ENCODE measurements at places on chromosomes 2 and 18.

DNA sequence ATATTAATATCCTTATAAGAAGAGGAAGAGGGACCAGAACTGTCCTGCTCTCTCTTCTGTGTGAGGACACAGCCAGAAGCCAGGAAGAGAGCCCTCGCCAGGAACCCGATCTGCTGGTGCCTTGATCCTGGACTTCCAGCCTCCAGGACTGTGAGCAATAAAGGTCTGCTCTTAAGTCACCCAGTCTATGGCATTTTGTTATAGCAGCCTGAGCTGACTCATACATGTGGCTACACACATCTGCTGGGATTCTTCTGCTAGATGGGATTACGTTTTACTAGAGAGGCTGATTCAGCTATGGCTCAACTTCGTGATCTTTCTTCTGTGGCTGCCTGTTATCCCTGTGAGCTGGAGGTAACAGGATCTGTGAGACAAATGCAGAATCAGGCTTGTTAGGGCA, 29.6 kb downstream of the ARL4C start:
- no peak for DNase-seq

- DNase-seq = no peak
Observed at GRCh38 chr2:46769809-46770208, 145.8 kb downstream of the MCFD2 start.

DNA sequence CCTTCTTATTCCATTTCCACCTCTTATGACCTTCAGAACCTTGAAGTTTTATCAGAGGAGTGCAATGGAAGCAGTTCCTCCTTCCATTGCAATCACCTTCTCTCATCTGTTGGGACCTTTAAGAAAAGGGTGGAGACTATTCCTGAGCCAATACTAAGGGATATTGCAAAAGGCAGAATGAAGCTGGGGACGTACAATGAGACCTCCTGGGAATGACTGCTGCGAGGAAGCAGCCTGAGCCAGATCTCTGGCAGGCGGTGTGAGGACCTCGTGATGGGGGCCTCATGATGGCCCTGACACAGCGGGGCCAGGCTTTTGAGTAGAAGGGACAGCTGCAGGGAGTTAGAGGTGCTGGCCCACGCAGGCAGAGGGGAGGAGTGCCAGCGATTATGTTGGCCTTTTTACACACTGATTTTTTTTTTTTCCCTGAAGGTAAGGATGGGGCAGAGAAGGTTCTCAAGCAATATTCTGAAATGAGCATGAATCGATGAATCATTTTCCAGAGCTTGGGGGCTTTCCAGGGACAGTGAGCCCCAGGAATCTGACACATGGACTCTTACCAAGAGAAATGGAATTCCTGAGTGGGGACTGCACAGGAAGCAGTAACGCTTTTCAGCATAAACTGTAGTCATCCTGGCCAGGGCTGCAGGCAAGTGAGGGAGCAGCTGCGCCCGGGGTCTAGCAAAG, 40.0 kb upstream of the LAPTM4A start:
- DNase-seq = no peak

- DNase-seq = no peak
Observed at GRCh38 chr2:214379227-214379626, 31.6 kb upstream of the VWC2L start.

DNA sequence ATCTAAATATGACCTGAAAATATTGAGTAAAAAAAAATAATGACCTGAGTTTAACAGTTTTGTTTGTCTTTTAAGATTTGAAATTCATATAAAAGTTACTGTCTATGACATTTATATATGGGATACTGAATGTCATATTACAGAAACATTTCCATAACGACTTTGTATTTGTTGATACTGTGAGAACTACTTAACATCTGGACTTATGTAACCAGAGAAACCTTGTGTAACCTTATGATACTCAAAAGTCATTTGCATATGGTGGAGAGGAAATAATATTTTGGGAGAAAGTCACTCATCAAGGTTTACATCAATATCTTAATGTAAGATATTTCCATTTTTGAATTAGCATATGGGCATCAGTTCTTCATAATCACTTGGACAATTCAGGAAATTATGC, 12.6 kb downstream of the MFSD6 start:
- no peak for DNase-seq

DNA sequence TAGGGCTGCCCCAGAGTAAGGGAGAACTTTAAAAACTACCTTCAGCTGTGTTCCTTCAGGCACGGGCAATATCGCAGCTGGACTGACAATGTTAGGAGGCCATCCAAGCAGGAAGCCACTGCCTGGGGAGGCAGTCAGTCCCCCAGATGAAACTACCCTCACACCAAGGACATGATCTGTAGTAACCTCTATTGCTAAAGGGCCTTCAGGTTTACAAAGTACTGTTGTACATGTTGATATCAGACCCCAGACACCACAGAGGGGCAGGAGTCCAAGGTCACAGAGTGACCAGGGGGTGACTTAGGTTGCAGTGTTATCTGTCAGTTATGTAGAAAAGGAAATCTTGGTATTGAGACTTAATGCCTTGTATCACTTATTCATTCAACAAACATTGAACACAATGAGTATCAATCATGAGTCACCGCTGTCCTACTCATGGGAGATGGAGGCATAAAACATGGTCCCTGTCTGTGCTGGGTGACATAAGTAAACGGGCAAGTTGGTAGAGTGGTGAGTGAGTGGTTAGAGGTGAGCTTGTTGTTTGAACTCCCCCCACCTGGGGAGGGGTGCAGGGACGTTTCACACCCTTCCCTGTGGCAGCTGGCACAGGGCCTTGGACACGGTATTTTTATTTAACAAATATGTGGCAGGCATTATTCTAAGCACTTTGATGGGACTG, 7.1 kb downstream of the CABLES1 start:
- no peak for DNase-seq

GRCh38 chr2:210616074-210616473, 59.7 kb downstream of the CPS1 start:
- DNase-seq = no peak

- DNase-seq = no peak
Observed at GRCh38 chr2:16169381-16169960, 229.1 kb downstream of the MYCN start.

GRCh38 chr2:236552581-236553363, 16.9 kb upstream of the ACKR3 start:
- DNase-seq = no peak

- no peak for DNase-seq
Observed at GRCh38 chr2:62933398-62933917, 117.2 kb upstream of the OTX1 start.

DNA sequence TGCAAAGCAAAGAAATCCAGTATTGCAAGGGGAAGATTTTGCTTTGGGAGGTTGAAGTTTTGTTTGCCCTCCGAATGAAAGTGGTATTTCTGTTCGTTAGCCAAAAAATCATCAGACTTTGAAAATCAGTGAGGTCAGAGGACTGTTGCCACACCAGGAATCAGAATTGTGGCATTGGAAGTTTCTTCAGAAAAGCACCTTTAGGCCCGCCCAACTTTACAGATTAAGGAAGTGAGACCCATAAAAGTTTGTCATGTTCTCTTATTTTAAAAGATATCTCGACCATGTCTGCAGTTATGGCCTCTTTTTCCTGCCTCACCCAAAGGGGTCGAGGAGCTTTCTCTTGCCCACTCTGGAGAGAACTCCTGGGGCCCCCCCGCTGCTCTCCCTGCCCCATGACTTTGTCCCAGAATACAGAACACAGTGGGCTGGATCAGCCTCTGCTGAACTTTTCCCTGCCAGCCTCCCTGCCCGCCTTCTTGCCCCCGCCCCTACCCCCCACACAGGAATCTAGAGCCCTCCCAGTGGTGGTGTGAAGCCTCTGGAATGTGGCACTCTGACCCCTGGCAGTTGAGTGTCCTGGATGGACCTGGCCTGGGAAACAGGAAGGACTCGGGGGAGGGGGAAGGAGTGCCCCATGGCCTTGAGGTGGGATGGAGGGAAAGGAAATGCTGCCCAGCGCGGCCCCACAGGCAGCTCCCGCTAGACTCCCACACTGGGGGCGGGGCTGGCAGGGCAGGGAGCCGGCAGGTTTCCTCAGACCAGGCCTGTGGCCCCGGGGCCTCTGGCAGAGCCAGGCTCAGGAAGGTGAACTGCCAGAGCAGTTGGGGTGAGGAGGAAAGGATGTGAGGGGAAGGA, 25.3 kb downstream of the CRIM1 start:
- no peak for DNase-seq

DNA sequence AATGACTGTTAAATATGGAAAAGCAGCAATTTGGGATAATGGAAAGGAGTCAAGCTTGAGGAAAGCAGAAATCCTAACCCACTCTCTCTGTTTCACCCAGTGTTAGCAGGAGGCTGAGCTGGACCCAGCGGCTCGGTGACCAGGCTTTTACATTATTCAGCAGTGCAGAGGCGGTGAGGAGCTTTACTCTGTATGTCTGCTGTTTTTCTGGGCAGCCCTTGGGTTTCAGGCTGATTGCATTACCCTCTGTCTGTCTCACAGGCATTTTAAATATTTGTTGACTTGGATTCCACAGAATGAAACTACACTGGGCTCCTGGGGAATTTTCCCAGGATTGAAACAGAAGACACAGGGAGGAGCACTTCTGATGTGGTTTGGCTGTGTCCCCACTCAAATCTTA, 368.0 kb downstream of the GALR1 start:
- no peak for DNase-seq

DNA sequence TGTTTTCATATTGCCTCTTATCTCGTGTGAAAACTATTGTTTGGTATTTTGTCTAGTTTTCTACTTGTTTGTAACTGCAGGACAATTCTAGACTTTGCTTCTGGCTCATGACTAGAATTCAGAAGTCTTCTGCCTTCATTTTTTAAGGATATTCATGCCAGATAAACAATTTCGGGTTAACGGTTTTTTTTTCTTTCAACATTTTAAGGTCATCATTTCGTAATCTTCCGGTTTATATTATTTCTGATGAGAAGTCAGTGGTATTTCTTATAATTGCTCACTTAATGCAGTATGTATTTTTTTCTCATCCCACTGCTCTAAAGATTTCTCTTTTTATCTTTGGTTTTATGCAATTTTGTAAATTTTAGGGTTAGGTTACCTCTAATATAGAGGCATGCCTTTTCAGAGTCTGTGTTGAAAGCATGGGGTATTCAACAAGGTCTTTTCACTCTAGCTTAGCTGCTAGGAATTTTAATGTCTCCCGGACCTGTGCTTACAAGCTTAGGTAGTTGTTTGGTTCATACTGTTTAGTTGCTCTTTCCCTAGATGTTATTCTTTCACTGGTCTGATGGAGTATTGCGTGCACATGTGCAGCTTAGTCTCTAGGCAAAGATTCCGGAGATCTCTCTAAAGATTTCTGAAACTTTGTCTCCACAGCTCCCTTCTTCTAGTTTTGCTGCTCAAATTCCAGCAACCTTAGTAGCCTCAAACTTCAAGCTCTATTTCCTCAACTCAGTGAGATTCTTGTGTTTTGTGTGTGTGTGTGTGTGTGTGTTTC, 198.1 kb downstream of the MCFD2 start:
- DNase-seq = no peak

DNA sequence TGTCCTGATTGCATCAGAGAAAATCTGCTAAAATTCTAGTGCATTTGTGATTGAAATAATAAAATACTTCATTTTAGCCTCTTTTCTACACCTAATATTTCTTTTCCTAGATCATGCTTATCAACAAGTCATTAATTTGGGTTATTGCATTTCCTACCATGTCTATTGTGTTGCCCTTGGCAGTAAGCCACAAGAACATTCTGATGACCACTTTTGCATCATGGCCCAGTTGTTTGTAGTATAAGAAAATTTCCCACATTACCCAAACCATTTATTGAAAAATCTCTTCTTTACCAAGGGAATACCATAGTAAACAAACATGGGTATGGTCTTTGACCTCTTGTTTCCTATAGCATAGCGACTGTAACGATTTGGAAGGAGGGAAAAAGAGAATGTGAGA, 76.3 kb downstream of the R3HDM1 start:
- DNase-seq = no peak

DNA sequence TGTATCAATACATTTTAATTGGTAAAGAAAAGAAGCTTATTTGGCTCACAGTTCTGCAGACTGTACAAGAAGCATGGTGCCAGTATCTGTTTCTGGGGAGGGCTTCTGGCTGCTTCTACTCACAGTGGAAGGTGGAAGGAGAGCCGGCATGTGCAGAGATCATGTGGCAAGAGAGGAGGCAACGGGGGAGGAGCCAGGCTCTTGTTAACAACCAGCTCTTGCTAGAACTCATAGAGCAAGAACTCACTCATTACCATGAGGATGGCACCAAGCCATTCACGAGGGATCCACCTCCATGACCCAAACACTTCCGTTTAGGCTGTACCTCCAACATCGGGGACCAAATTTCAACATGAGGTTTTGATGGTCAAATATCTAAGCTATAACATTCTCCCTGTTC, 7.5 kb downstream of the PARD6G start:
- no peak for DNase-seq

DNA sequence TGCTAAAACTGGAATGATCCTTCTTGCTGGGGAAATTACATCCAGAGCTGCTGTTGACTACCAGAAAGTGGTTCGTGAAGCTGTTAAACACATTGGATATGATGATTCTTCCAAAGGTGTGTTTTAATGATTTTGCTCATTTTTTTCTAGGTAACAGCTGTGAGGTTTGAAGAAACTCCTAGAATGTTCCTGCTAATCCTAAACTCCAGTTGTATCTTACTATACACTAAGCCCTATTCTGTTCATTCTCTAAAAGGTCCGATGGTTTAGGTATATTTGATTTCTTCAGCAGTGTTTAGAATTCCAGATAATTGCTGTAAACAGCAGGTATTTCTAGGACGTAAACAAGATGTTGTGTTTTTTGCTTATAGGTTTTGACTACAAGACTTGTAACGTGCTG, 2.3 kb downstream of the MAT2A start:
- DNase-seq = no peak

DNA sequence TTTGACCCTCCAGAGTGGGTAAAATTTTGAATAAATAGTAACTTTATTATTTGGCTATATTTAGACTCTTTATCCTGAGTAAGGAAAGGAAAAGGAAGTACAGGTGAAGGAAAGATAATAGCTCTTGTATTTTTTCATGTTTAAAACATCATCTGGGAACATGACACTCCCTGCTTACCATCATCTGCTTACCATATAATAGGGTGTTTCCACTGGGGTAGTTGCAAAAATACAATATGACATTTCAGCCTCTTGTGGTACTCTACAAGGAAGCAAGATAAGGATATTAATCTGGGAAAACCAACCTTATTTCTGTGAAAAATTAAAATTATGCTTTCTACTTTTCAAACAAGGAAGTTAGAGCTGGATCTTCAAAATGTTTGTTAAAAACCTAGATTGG, 9.9 kb downstream of the RELCH start:
- no peak for DNase-seq

- DNase-seq = no peak
Observed at GRCh38 chr18:50569930-50570329, 10.0 kb downstream of the MAPK4 start.

DNA sequence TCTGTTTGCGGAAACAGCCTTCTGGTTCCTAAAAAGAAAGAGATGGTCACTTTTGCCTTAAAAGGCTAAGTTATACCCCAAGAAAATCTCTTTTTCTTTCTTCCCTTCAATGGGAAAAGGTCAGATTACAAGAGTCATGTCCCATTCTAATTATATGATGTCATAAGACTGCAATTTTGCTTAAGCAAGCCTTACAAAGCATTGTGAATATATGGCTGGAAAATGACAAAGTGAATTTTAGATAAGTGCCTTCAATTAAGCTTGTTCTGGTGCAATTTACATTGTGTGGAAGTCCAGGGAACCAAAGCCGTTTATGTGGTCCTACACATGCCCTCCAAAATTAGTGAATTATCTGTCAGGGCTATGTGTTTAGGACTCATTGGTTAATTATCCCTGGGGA, 7.6 kb upstream of the BMP10 start:
- no peak for DNase-seq
